Left colon (tissue), 2 donors: ENCODE measurements at places on chromosomes 4 and X.
A peak's percentile ranks its signal among the peaks of the same experiment; 100 is the strongest.

DNA sequence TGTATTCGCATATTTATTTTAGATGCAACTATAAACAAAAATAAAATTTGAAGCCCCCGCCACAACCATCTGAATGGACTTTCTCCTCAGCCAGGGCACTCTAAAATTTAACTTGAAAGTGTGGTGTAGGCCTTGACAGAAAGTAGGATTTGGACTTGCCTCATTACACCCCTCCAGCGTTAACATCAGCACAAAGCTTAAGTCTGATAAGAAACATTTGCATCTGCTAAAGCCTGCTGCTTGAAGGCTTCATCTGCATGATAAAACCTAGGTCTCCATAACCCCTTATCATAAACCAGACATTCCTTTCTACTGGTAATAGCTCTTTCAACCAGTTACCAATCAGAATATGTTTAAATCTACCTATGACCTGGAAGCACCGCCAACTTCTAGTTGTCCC is 1046.5 kb downstream of the FAT4 start:
- DNase-seq, result no peak

DNA sequence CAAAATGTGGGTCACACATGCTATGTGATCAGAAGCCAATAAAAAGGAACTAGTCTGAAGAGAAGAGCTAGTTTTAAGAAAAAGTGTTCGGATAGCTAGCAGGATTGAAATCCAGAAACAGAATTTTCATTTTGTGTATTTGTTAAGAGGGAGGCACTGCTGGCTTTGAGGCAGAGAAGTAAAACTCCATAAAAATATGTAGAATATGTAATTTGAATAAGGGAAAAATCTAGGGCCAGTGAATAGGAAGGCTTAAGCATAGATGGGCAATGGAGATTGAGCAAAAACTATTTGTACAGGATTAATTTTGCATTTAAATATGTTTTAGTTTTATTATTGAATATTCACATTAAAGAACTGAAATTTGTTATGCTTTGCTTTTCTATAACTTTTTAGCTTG is 399.9 kb upstream of the PITX2 start:
- DNase-seq, result no peak

DNA sequence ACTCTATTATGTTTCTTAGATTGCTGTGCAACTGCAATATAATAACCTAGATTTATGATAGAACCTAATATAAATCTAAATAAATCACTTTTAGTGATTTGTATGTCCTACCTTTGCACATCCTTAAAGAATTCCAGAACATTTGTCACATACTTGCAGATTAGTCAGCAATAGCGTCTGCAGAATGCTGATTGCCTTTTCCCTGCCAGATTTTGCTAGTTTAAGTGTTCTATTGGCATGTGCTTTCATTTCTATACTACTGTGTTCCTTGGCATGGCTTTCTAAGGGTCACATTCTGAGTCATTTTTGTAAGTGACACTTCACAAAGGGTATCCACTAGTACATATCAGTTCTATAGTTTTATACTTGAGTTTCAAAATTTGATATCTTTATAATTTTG is 303.1 kb upstream of the GIMD1 start:
- DNase-seq, result no peak

GRCh38 chr4:153469031-153469430 is 2.9 kb downstream of the TMEM131L start:
- no peak for DNase-seq

DNA sequence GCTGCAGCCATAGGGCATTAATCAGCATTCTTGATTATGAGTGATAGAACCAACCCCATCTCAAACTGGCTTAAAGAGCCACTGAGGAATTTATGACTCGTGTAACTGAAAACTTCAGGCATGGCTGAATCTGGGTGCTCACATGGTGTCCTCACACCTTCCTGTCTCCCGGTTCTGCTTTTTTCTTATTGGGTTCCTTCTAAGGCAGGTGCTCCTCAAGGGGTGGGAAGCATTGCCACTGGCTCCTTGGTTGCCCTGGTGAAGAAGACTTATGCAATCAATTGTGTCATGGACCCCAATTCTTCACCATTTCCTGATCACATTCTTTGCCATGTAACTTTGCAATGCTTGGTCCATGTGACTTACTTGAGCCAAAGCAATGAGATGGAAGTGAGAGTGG is 4.3 kb upstream of the ZCCHC4 start:
- DNase-seq, result no peak

- DNase-seq, result no peak
These were observed 51.0 kb upstream of the TFDP3 start for GRCh38 chrX:133269168-133269567.

GRCh38 chr4:144906181-144906925 is 191.6 kb downstream of the ANAPC10 start:
- no peak for DNase-seq

- no peak for DNase-seq
These were observed 43.7 kb downstream of the TMPRSS11E start for GRCh38 chr4:68490826-68491457.

DNA sequence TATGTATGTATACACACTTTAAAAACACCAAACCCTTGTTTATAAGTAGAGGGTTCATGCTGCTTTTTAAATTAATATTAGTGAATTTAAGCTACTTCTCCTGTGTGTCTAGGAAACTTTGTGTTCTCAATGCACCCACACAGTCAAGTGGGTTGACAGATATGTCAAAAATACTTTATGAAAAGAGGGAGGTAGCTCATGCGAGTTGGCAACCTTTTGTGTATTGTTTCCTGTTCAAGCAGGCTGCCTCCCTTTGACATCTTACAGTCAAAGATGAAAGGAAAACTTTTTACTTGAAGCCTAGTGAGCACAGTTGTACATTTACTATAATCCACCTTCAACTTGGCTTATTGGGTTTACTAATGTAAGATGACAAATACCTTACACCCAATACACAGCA is 218.4 kb downstream of the KLHL13 start:
- DNase-seq, result no peak

GRCh38 chr4:136634121-136634520 is 898.2 kb downstream of the PCDH18 start:
- no peak for DNase-seq

DNA sequence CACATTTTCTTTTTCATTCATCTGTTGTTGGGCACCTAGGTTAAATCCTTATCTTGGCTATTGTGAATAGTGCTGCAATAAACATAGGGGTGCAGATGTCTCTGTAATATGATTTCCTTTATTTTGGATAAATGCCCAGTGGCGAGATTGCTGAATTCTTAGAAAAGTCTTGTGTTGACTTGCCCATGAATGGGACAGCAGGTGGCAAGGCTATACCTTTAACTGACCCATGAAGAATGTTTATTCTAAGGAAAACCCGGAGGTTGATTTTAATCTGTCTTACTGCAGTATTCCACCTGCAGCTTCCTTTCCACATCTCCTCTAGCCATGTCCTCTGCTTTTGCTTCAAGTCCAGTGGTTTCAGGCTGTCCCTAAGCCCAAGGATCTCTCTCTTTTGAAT is 220.6 kb downstream of the SNCA start:
- DNase-seq, result no peak

DNA sequence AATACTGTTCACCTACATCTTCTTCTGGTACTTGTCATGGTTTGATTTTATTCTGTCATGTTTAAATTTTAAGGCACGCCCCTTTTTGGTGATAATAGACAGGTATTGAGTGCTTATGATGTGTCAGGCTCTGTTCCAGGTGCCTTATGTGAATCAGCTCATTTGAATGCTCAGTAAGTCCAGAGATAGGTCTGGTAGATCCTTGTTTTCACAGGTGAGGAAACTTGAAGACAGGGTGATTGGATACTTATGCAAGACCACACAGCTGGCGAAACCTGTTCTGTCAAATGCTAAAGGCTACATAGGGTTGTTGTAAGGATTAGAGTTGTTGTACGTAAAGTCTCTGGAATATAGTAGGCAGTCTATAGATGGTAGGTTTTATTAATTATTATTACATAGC is 9.6 kb upstream of the SLC25A14 start:
- DNase-seq, result no peak

DNA sequence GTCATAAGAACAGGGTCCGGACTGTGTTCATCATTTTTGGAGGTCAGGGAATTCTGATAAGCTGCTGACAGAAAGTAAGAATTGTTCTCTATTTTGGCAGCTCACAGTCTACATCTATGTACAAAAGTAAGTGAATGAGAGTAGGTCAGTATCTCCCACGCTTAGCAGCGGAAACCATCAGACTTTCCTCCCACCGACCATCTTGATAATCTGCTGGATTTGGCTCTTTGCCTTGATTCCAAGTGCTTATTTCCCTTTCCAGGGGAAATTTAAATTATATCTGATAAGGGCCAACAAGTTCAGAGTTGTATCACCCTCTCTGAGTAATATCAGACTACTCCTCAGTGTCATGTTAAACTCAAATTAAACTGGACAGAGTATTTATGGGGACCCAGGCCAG is 118.0 kb downstream of the CAMK2D start:
- no peak for DNase-seq

GRCh38 chr4:55615008-55615407 is 21.1 kb downstream of the NMU start:
- DNase-seq, result no peak

- DNase-seq, result no peak
These were observed 891.1 kb upstream of the PCDH7 start for GRCh38 chr4:29829067-29829466.

GRCh38 chr4:80129785-80130184 is 56.8 kb upstream of the ANTXR2 start:
- DNase-seq, result no peak

DNA sequence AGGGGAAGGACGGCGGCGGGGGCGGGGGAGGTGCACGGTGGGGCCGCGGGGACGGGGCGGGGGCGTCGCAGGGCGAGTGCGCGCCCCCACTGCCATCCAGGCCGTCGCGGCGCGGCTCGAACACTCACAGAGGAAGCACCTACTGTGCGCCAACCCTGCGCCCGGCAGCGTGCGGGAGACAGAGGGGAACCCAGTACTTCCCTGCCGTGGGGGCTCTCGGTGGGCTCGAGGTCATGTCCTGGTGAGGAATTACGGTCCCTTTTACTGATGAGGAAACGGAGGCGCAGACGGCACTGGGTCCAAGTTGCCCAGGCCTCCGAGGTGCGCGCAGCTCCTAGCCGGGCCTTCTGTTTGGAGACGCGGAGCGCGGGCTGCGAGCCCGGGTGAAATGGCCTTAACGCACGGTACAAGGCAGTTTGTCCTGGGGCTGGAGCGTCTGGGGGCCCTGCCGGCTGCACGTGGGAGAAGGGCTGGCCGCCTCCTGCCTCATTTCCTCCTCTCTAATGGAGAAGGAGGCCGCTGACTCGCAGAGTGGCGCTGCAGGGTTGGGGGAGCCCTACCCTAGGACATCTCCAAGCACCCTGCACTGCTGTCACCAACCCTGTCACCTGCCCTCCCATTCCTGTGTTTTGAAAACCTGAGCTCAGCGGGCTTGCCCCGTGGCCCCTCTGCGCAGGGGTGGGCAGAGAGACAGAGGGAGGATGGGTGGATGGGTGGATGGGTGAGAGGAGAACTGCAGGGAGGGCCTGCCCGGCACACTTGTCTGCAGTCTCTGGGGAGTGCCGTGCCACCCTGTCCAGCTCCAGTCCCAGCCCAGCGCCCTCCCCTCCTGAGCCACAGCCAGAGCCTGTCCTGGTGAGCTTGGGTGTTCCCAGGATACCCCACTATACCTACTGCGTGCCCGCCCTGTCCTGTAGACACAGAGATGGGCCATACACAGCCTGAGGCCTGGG is 106.0 kb downstream of the ADRA2C start:
- DNase-seq, result peak; percentile 12
